ENCODE measurements at places on chromosomes 4 and X.

DNA sequence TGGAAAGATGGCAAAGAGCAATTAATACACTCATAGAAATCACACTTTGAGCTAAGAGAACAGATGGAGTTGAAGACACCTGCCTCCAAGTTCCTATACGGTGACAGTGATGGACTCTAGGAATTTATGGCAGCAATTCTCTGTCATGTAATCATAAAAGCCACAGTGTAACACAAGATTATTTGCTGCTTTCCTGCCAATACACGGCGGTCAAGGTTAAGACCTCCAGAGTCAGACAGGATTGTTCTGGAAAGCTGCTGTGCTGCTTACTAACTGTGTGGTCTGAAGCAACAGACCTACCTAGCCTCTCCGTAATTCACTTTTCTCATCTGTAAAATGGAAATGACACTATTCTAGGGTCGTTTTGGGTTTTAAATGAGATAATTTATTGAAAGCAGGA is 14.6 kb upstream of the KIT start:
- no peak for DNase-seq

DNA sequence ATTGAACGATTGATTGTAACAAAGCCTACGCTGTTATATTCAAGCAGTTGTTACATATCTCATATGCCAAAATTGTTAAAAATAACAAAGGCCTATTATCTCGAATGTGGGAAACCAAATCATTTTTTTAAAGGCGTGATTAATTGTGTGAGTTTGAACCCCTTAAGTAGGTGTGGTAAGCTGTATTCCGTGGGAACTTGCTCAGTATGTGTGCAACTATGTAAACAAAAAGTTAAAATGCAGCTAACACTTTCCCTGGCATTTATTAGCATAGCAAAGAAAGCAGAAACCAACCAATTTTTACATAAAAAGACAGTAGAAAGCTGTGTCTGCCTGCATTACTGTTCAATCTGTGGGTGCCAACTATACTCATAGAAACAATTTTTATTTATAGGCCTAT is 166.0 kb upstream of the HAND2 start:
- DNase-seq = no peak

- DNase-seq = peak; percentile 38
Observed at GRCh38 chr4:185344743-185345538, 50.8 kb downstream of the LRP2BP start.

DNA sequence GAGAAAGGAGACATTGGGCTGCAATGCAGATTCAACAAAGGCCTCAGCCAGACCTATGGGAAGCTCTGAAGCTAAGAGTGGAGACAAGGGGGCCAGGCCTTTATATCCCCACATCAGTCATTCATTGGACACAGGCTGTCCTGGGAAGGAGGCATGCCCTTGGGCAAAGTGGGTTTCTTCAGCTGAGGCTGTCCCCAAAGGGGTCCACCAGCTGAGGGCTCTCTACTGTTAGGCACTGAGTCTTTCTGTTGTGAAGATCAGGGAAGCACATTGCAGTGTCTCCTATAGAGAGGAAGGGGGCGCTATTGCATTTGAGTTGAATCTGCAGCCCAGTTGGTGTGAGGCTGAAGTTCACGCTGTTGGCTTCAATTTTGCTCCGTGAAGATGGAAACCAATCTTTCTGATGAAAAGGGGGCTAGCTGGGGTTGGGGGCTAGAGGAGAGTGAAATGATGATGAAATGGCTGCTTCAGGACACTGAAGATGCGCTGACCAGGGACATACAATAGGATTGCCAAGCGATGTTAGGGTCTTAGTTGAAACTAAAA is 48.0 kb downstream of the SLC25A5 start:
- DNase-seq = peak; percentile 84

- no peak for DNase-seq
Observed at GRCh38 chr4:140374130-140374477, 658 bp downstream of the SCOC start.

DNA sequence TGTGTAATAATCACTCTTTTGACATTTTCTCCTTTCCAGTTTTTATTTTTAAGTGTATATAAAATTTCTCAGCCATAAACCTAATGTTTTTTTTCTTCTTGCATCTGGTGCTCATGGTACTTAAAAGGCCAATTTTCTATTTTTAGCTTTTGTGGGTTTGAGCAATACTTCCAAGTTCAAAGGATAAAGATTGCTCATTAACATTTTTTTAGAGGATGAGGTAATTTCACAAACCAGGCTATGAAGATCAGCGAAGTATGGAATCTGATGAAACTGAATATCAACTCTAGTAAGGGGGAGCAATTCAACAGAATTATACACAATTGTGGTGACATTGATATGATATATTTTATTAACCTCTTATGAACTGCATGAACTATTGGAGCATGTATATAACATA is 25.8 kb upstream of the KLHL34 start:
- DNase-seq = no peak

- DNase-seq = no peak
Observed at GRCh38 chr4:167028976-167029375, 205.3 kb downstream of the SPOCK3 start.

DNA sequence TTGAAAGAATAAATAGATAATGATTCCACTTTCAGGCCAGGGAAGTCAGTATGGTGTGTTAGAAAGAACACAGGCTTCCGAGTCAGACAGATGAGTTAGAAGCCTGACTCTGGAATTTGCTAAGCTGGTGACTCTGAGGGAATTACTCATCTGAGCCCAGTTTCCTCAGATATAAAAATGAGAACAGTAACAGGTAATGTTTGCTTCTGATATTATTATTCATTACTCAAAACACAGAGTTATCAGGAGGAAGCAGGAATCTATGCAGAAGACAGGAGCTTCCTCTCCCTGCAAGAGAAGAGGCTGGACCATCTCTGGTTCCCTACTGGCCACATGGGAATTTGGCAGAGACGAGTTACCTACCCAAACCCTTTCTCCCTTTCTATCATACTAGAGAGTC is 163.1 kb downstream of the EVC2 start:
- DNase-seq = no peak

DNA sequence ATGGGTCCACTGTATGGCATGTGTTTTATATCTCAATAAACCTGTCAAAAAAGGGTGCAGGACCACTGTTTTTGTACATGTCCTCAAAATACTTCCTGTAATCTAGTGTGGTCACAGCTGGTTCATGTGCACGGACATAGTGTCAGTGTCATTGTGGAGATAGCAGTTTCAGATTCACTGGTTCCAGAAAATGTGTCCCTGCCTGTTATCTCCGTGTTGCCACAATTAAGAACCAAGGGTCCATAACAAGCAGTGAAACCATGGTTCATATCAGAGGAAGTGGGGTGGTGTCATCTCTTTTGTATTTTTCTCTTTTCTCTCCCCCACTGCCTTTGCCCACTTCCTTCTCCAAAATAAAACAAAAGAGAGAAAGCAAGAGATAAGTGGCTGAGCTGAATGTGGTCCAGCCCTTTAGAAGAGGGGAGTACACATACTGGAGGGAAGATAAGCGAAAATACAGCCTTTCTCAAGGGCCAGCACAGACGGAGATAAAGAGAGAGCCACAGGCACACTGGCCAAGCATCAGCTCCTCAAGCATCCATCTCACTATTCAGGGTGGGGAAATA is 51.2 kb downstream of the TBL1X start:
- DNase-seq = no peak

- DNase-seq = peak; percentile 5
Observed at GRCh38 chrX:69320116-69320515, 154.9 kb upstream of the PJA1 start.

DNA sequence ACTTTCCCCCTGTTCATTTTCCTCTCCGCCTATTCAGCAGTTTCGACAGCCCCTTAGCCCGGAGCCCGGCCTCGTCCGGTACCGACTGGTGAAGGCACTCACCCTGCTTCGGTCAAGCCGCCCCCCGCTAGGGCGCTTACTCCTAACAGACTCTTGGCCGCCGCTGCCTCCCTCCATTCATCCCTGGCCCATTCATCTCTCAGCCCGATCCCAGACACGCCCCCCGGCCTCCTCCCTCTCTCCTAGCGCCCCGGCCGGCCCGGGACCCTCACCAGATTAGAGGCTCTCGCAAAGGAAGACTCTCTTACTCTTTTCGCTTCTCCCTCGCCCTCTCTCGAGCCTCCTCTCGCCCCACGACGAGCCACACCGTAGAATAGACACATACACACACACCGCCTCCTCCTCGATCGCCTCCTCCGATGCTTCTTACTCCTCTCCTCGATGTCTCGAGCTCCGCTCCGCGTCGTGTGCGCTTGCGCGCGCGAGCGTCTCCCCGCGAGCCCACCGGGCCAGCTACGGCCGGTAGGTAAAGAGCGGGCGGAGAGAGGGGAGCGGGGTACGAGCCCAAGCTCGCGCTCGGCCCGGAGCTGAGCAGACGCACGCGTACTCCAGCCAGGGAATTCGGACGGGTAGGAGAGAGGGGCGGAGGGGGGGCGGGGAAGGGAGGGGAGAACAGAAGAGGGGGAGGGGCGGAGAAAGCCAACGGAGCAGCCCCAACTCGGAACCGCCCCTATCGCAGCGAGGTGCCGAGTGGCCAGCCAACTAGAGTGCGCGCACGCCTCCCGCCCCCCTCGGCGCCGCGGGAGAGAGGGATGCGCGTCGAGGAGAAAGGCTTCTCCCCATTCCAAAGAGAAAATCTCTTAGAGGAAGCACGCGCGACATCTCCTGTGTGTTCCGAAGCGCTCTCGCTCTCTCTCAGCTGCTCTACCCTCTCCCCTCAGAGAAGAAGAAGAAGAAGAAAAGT is at the start of gene WNK3:
Gene WNK3 (minus strand): TSS at position 633 of the 964 bp plus-strand sequence.
- no peak for DNase-seq
